NCI-H460 (cell line): ENCODE measurements at places on chromosomes 11 and 22. TPM values are rescaled to one million over a fixed set of nuclear protein-coding genes. Genes with fewer than 3 reads are reported as not detected.

GDPD4 gene
- total RNA-seq: not detected in 2 replicates

NRIP3 gene
- 13.5 and 14.8 TPM in 2 replicates for total RNA-seq

DNA sequence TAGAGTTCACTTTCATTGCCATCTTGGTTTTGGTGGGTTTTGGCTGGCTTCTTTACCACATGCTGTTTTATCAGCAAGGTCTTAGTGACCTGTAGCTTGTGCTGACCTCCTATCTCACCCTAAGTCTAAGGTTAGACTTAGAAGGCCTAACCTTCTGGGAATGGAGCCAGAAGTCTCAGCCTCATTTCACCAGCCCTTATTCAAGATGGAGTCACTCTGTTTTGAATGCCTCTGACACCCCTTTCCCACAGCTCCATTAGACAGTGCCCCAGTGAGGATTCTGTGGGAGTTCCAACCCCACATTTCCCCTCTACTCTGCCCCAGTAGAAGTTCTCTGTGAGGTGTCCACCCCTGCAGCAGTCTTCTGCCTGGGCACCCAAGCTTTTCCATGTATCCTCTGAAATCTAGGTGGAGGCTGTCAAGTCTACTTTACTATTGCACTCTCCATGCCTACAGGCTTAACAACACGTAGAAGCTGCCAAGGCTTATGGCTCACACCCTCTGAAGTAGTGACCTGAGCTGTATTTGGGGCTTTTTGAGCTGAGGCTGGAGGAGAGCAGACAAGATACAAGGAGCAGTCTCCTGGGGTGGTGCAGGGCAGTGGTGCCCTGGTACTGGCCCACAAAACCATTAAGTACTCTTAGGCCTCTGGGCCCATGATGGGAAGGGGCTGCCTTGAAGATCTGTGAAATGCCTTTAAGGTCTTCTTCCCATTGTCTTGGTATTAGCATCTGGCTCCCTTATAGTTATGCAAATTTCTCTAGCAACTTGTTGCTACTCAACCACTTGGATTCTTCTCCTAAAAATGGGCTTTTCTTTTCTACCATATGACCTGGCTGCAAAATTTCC, 65.9 kb upstream of the SC5D start:
- DNase-seq: no peak

GRCh38 chr11:37110385-37110784, 512.3 kb upstream of the RAG2 start:
- no peak for DNase-seq

- DNase-seq: peak; percentile 61
These were observed 79.6 kb downstream of the ME3 start for GRCh38 chr11:86592659-86593451.

SEC14L6 gene
- not detected in 2 replicates for total RNA-seq

DNA sequence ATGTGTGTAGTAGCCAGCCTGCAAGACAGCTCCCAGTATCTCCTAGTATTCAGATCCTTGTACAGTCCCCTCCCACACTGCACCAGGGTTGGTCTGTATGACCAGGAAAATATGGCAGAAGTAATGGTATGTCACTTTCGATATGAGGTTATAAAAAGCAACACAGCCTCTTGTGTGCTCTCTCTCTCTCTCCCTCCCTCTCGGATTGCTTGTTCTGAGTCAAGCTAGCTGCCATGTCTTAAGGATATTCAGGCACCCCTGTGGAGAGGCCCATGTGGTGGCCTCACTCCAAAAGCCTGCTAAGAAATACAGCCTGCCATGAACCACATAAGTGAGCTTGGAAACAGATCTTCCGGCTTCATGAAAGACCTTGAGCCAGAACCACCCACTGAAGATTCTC, 25.4 kb downstream of the FXYD6 start:
- no peak for DNase-seq

DNA sequence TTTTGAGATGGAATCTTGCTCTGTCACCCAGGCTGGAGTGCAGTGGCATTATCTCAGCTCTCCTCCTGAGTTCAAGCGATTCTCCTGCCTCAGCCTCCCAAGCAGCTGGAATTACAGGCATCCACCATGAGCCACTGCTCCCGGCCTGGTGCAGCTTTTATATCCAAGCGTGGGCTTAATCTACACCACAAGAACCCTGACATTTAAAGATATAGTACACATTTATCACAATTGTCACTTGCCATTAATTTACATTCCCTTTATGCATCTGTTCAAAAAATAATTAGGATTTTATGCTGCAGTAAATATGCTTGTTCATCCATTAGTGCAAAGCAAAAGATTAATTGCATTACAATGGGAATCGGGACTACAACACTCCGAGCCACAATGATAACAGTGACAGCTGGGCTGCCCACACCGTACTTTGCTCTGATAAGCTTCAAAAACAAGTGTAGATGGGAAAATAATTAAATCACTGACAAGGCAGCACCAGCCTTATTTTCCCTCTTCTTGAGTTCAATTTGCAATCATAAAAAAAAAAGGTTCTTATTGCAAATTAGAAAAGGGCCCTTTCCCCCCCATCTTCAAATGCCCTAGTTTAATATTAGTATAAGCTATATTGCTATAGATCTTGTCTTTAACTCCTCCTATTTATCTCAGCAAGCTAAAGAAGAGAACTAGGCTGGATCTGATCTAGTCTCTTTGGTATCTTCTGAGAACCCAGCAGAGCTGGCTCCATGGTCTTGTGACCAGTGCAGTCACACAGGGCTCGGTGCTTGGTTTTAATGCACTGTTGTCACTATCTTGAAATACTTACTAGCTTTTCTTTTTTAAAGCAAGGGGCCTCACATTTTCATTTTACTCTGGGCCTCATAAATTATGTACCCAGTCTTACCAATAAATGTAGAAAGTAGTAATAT, 206.2 kb upstream of the LRRC4C start:
- DNase-seq: no peak

- DNase-seq: no peak
These were observed 222.2 kb downstream of the C11orf87 start for GRCh38 chr11:109644152-109644551.

DNA sequence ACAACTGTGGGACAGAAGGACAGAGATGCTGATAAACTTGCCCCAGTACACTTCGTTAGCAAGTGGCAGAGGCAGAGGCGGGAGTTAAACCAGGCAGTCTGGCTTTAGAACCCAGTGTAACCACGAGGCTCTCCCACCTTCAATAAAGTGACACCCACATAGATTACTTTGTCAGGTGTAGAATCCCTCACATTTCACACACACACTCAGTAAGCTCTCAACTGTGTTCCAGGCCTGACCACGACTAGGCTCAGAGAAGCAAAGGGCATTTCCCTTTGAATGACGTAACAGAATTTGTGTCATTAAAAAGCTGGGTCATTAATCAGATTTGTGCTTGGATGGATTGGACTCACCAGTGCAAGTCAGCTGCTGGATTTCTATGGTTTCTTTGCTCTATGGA, 118.3 kb upstream of the RCN1 start:
- no peak for DNase-seq

DNA sequence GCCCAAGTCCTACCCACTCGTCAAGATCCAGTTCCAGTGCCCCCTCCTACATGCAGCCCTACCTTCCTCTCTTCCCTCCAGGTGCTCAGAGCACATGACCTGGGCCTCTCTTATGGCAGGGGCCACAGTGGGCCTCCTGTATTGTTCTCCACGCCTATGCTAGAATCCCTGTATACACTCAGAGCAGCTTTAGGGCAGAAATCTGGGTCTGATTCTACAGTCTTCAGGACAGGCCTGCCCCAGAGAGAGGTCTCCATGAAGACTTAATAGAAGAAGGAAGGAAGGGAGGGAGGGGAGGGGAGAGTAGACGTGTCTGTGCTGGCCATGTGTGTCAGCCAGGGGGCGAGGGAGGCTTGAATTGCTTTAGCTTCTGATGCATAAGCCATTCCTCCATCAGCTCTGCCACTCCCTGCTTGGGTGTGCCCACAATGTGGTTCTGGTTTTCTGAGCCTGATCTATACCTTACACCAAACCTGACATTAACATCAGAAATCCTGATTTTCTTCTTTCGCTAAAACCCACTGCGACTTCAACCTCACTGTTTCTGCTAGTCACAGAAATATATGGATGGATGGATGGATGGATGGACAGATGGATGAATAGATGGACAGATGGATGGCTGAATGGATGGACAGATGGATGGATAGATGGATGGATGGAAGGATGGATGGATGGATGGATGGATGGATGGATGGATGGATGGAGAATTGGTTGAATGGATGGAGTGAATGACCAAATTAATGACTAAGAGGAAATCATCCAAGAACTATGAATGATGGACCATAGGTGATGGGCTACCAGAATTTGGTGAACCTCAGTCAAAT, 56.6 kb upstream of the PRDM11 start:
- DNase-seq: no peak

DNA sequence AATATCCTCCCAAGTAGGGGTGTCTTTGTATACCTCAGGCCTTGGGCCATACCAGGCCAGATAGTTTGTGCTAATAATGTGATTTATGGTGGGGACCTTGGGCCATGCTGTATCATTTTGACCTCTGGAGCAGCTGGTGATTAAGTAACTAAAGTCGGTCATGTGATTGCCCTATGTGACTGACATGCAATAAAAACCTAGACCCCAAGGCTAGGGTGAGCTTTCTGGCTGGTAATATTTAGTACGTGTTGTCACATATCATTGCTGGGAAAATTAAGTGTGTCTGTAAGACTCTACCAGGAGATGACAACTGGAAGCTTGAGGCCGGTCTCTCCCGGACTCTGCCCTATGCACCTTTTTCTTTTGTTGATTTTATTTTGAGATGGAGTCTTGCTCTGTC, 12.6 kb upstream of the TFIP11 start:
- no peak for DNase-seq

- no peak for DNase-seq
These were observed 11.3 kb downstream of the TPCN2 start for GRCh38 chr11:69059985-69060384.

DNA sequence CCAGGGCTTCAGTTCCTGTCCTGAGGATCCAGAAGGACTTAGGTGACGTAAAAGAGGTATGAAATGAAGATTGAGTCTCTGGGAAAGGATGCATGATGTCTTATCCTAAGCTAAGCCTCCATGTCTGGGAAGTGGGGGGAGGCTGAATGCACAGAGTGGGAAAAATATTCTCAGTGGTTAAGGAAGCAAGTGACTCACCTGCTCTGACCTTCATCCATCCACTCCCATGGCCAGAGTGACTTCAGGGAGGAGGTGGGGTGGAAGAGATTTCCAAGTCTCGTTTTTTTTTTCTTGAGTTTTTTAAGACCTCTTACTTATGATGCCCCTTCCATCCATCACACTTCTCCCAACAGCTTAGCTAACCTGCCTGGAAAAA, 32.5 kb upstream of the POLD3 start:
- no peak for DNase-seq

GRCh38 chr11:46183819-46184218, 62.6 kb upstream of the PHF21A start:
- DNase-seq: no peak

GRCh38 chr11:76257074-76257719, 50.9 kb upstream of the WNT11 start:
- DNase-seq: no peak

SERHL2 gene
- 1.4 and 2.1 TPM in 2 replicates for total RNA-seq

GRCh38 chr11:9049959-9050358, 41.4 kb downstream of the SCUBE2 start:
- no peak for DNase-seq

DNA sequence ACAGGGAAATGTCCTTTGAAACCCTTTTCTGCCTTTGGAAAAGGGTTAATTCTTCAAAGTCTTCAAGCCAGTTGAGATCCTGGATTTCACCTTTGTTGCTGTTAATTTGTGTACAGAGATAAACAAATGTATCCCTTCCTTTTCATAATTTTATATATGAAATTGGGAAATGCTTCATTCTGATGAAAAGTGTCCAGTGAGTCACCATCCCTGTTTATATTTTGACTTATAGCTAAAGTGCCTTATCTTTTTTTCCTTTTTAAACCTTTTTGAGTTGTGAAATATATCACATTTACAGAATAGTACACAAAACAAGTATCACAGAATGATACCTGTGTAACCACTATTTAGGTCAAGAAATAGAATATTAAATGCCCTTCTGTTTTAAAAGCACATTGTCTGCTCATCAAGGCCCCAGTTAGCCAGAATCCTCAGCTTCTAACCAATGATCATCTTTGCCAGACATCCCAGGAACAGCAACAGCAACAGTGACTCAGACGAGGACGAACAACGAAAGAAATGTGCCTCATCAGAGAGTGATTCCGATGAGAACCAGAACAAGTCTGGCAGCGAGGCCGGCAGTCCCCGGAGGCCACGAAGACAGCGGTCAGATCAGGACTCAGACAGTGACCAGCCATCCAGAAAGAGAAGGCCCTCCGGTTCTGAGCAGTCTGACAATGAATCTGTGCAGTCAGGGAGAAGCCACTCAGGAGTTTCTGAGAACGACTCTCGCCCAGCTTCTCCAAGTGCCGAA, 27.3 kb downstream of the CTR9 start:
- no peak for DNase-seq

LGALS1 gene
- total RNA-seq: 742 and 842 TPM in 2 replicates

DNA sequence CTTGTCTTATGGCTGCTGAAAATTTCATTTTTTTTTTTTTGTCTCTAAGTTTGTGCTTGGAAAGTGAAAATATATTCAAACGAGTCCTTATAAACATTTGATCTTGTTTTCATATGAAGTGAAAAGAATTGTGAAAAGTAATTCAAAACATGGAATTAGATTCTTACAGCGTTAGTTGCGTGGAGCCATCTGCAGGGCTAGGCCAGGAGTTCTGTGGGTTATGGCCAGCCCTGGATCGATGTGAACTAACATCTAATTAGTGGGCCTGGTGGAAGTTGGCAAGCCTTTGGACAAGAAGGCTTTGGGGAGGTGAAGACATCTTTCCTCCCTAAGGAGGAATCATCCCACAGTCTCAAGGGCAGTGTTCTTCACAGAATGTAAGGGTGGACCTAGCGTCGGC, 37.2 kb downstream of the PARVA start:
- DNase-seq: no peak
